ENCODE measurements at places on chromosomes 6 and 20.

GRCh38 chr6:81984599-81984998, 232.1 kb upstream of the TENT5A start:
- no peak for DNase-seq

- no peak for DNase-seq
These were observed 569 bp upstream of the CDC5L start for GRCh38 chr6:44386929-44387345.

- no peak for DNase-seq
These were observed 24.9 kb upstream of the NT5E start for GRCh38 chr6:85424981-85425380.

- DNase-seq = no peak
These were observed 86.2 kb upstream of the VSTM2L start for GRCh38 chr20:37816726-37817125.

DNA sequence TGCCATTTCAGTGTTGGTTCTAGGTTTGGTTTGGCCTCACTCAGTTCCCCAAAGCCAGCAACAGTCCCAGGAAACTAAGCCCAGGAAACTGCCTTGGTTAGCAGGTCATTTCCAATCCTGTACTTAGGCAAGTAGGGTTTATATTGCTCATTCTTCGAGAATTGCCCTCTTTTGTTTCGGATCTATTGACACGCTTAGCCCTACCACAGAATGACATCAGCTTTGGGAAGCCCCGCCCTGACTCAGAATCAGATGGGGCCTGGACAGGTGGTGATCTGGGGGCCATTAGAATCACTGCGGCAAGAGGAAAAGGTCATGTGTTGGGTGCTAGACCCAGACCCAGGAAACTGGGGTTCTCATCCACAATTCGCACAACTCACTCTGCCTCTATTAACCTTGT, 578.2 kb downstream of the QKI start:
- DNase-seq = no peak

GRCh38 chr6:6331393-6331792, 10.9 kb upstream of the F13A1 start:
- no peak for DNase-seq

- DNase-seq = no peak
These were observed 76.8 kb downstream of the SASH1 start for GRCh38 chr6:148419430-148419829.

DNA sequence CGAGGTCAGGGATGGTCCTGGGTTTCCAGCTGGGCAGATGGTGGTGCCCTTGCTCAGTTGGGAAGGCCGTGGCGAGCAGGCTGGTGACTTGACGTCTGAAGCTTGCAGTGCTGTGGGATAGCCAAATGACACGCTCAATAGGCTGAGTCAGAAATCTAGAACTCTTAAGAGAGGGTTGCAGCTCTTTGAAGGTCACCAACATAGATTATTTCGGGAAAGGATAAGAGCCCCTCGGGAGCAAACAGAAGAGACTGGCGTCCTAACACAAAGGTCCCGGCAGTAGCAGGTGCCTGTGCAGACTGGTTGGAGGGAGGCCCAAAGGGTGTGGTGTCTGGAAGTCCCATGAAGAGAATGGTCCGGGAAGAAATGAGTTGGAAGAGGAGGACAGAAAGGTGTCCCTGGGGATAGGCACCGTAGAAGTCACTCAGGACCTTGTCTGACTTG, 18.4 kb downstream of the PKIG start:
- no peak for DNase-seq

DNA sequence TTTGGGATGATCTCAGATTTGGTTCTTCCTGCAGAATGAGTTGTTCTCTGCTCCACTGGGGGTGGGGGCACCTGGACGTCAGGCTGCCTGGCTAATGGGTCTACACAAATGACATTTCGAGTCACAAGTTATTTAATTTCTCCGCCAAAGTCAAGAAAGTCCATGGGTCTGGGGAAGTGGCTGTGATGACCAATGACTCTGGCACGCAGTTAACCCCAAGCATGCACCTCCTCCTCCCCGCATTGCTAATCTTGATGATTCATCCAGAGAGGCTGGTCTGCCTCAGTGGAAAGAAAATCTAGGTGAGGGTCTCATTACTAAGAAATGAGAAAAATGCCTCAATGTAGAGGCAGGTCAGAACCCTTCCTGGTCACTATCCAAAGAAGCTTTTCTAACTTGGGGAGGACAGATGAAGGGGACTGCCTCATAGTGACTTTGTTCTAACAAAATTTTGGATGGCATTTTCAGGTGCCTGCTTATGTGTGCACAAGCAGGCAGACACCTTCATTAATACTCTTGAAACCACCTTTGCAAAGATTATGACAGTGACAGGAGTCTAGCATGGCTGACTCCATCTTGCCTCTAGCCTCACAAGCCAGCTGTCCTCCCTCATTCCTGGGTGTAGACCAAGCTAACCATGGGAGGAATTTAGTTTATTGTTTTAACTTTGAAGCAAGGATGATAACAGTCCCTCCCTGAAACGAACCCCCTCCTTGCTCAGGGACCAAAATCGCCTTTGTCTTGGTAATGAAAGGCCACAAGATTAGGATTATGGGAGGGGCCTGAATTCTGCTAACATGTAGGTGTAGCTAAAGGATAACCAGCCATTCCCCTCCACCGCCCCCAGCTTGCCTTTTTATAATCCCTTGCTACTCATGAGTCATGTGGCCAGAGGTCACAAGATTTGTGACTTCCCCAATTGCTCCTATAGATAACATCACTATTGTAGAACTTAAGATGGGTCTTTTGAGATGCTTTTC, 98.6 kb upstream of the MRPS10 start:
- DNase-seq = no peak

DNA sequence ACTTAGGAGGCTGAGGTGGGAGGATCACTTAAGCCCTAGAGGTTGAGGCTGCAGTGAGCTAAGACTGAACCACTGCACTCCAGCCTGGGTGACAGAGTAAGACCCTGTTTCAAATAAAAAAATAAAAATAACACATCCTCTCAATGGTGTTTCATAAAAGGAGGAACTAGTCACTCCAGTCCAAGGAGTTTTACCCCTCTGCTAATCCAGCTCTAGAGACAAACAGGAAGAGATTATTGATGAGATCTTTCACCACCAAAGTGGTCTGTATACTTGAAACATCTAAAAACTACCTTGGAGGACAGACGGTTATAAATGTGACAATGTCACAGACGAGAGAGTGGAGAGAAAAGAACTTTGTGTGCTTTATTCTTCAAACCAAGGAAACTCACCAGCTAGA, 58.2 kb downstream of the PIGU start:
- DNase-seq = no peak

DNA sequence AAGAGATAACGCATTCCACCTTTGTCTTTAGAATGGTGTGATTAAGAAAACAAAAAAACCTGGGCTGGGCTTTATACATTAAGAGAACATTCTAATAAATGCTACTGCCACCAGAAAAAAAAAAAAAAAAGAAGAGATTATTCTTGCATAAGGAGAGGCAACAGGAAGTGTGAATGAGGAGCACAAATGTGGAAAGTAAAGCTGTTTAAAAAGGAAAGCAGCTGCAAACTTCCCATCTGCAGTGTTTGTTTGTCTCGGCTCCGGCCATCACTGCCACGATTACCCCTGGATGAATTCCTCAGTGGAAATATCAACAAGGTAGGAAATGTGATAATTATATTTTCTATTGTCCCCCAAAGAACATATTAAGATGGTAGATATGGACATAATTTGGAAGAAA, 223.9 kb downstream of the PHF3 start:
- DNase-seq = no peak

DNA sequence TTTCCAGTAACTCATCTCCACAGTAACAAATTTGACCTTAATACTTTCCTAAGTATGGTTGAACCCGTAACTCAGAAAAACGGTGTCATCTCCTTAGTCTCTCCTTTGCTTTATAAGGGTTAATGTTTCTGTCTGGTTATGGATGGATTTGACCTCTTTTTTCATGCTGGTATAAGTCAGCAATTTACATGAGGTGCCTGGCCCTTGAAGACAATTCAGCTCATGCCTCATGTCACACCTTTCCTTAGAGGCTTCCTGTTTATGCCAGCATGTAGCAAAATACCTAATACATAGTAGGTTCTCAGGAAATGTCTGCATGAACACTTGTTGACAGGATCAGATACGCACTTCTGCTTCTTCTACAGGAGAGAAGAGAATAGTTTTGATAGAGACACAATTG, 37.7 kb upstream of the C20orf144 start:
- DNase-seq = no peak

DNA sequence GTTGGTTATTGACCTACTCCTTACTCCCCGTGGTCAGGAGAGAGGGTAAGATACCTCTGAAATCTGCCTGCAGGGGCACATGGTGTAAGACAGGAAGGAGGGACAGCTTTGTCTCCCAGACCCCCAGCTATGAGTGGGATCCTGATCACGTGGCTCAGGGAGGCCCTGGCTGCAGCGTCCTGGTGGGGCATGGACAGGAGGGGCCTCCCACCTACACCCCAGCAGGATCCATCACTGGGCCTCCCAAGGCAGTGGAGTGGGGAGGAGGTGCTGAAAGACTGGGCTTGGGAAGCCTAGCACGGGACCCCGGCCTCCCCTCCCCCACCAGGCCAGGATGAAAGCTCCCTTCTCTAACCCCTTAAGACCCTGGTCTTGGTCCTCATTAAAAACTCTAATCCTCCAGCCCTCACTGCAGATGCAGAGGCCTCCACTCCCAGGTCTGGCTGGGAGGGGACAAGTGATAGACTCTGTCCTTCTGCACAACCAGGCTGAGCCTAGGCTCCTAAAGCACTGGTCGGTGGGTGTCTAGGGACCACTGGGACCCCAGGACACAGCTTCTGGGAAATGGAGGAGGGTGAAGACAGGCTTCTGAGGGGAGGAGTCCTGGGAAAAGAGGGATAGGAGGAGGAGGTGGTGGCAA, 29.6 kb upstream of the VEGFA start:
- DNase-seq = no peak

DNA sequence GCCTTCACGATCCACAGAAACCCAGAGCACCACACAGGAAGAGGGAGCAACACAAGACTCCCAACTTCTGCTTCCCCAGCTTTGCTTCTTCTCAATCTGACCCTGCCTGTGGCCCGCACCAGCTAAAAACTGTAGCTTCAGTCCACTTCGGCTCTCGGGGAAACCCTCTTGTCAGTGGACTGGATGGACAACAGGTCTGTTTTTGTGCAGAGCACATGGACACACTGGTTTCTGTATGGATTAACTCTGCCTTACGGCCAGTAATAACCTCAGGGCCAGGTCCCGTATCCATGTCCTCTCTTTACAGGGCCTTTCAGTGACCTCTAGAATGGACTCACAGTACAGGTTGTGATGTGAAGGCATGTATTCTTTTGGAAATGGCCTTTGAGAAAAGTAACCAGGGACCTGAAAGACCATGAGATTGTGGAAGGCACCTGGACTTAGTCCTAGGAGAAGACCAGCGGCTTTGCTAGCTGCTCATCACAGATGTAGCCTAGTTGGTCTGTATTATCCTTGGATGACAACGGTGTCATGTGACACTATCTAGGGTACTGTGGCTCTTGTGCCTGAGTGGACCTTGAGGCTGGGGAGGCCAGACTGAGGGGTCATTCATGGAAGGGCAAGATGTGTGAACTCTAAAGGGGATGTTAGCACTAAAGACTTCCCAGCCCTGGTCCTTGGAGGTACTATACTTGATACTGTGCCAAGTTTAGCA, 5.8 kb downstream of the POLR1C start:
- no peak for DNase-seq

DNA sequence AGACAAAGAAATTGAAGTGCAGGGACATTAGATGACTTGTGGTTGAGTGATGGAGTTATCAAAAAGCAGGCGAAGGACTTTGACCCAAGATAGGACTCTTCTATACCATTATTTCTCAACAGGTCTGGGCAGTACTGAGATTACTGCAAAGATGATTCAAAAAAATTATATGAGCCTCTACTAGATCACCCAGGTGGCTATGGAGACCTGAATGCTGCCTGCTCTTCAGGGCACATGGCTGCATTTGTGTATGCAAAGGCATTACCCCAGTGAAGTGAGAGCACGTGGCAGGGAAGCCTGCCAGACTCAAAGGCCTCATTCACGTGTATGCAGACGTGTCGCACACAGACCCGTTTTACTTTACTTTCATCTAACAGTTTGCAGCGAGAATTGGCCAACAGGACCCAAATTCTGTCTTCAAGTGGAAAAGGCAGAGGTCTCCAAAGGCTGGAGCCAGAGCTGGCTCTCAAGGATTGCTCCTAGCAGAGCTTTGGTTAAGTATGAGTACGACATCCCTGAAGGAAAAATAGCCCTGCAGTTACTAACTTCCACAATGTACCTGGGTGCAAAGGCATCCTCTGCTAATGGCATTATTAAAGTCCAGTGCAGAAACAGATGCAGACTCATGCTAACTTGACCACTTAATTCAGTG, 113.8 kb upstream of the ARMC2 start:
- no peak for DNase-seq

GRCh38 chr6:125008261-125008703, 46.0 kb downstream of the RNF217 start:
- no peak for DNase-seq

- no peak for DNase-seq
These were observed 115.3 kb downstream of the RTN4IP1 start for GRCh38 chr6:106513808-106514582.
